ENCODE measurements at places on chromosomes 2 and 18. TPM values are rescaled to one million over a fixed set of nuclear protein-coding genes. Genes with fewer than 3 reads are reported as not detected.

DNA sequence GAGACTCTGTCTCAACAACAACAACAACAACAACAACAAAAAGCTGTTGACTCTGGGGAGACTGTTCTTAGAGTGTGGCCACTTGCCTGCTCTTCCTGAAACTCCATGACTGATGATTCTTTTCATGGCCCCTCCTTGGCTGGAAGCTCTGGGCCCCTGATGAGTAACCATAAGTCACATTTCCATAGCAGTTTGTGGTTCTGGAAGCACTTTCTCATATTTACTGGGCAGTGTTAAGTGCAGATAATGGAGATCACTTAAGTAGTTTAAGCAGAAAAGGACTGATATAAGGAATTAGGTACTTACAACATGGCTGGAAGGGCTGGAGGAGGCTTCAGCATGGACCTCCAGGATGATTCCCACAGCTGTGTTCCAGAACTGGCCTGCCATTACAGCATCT lies 147.3 kb upstream of the DLX2 start:
- H3K4me1 ChIP-seq: peaks cover 47% of the 10 kb centered on the region
- no peaks in the 10 kb centered on the region for H3K36me3 ChIP-seq
- no peak overlapping the region for H3K4me3 ChIP-seq
- peak overlapping the region; percentile 42 for H3K27ac ChIP-seq
- no peaks in the 10 kb centered on the region for H3K27me3 ChIP-seq
- peak; percentile 94 for DNase-seq

GRCh38 chr2:214469728-214470127 lies 58.9 kb downstream of the VWC2L start:
- H3K27ac ChIP-seq: no peak overlapping the region
- H3K36me3 ChIP-seq: no peaks in the 10 kb centered on the region
- no peak for DNase-seq

DNA sequence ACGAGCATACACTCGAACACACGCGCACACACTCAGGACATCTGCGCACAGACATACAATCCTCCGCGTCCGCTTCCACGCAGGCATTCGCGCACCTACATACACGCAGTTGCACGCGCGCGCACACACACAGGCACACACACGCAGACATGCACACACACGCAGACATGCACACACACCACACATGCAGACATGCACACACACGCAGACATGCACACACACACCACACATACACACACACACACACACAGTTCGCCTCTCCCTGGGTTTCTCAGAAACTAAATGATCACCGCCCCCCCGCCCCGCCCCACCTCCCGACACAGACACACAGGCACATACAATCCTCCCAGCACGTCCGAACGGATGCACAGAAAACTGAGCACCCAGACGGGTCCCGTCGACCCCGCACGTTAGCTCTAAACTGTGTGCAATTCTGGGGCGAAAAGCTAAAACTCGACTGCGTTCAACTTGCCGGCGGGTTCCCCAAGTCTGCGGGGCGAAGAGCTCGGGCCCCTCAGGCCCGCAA lies 1.0 kb downstream of the EPHA4 start:
- H3K36me3 ChIP-seq: no peaks in the 10 kb centered on the region
- H3K27ac ChIP-seq: no peak overlapping the region

DNA sequence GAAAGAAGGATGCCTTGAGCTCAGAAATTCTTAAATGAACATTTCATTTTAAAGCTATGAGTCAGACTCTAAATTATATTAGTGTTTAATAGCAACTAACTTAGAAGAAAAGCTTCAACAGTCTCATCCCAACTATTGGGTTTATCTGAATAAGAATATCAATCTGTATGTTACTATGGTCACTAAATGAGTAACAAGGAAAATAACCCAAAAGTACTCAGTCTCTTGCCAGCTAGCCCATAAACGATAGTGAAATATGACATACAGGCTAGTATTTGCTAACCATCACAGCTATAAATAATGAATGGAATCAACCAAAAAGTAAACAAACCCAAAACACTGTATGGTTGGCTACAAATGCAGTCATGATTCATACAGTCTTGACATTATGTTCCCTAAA lies 174.9 kb downstream of the RAB3GAP1 start:
- peaks cover 14% of the 10 kb centered on the region for H3K4me1 ChIP-seq
- no peak for DNase-seq
- H3K27ac ChIP-seq: peak overlapping the region; percentile 62
- H3K27me3 ChIP-seq: no peaks in the 10 kb centered on the region
- H3K4me3 ChIP-seq: no peak overlapping the region
- H3K36me3 ChIP-seq: no peaks in the 10 kb centered on the region

DNA sequence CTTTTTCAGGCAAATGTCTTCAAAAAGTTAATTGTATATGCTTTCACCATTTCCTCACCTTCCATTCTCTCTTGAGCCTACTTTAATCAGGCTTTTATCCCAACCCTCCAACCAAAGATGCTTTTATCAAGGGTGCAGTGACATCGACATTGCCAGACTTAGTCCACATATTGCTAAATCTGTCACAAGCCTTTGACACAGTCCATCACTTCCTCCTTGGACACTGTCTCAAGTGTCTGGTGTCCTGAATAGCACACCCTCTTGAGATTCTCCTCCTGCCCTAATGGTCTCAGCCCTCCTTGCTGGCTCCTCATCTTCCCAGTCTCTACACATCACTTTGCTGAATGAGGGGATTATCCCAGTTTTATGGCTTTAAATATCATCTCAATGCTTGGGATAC lies 147.5 kb upstream of the SLC39A10 start:
- DNase-seq: no peak
- no peaks in the 10 kb centered on the region for H3K4me1 ChIP-seq
- H3K27me3 ChIP-seq: no peaks in the 10 kb centered on the region

DNA sequence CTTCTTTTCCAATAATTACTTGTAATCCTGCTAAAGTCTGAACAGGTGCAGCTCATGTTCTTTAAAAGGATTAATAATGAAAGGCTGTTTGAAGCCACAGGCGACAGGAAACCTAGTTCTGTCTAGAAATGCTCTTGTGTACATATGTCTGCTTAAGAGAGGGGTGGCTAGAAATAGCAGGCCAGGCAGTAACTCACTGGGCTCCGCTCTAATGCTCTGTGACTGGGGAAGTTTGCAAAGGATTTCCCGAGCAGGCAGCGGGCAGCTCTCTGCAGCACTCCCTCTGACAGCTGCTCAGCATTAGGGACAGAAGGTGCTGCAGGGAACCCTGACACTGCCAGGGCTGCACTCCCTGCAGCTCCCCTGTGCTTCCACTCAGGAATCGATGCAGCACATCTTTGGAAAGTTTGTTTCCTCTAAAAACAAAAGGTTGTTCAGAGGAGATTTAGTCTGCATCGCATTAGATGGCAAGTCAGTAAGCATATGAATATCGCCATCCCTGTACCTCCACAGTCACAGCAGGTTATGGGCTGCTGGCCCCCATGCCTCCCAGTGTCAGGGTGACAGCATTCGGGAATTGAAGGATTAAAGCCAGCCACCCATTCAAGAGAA lies 33.1 kb upstream of the TTC39C start:
- DNase-seq: peak; percentile 46
- H3K36me3 ChIP-seq: no peaks in the 10 kb centered on the region
- H3K4me1 ChIP-seq: peaks cover 14% of the 10 kb centered on the region
- H3K27me3 ChIP-seq: no peaks in the 10 kb centered on the region
- H3K27ac ChIP-seq: peak overlapping the region; percentile 67

- H3K36me3 ChIP-seq: no peaks in the 10 kb centered on the region
- H3K27me3 ChIP-seq: peaks cover 20% of the 10 kb centered on the region
- no peak overlapping the region for H3K27ac ChIP-seq
- no peak overlapping the region for H3K4me3 ChIP-seq
Observed at GRCh38 chr2:173451118-173451517, 96.4 kb downstream of the CDCA7 start.

DNA sequence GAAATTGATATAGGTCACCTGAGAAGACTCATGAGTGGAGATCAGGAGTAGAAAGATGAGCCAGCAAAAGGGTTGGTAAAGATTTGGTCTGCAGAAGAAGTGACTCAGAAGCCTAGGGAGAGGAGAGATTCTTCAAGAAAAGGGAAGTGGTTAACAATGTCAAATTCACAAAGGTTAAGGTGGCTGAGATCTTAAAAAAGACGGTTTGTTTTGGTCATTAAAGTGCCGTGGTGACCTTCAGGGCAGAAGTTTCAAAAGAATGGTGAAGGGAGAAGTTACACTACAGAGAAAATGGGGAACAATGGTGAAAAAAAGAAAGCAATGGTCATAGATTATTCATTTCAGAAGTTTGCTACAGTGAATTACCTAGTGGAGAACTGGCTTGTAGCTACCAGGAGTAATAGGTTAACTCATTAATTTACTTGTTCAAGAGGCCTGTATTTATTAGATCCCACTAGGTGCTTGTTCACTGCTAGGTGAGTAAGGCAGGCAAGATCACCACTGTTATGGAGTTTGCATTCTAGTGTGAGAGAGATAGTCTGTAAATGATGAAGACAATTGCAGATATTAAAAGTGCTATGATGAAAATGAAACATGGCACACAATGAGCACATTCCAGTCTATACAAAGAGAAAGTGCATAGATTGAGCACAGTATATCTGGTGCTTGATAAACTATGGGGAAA lies 43.0 kb downstream of the FBXO48 start:
- H3K27me3 ChIP-seq: peaks cover 5% of the 10 kb centered on the region
- no peak overlapping the region for H3K4me3 ChIP-seq
- no peak for DNase-seq
- H3K36me3 ChIP-seq: no peaks in the 10 kb centered on the region

DNA sequence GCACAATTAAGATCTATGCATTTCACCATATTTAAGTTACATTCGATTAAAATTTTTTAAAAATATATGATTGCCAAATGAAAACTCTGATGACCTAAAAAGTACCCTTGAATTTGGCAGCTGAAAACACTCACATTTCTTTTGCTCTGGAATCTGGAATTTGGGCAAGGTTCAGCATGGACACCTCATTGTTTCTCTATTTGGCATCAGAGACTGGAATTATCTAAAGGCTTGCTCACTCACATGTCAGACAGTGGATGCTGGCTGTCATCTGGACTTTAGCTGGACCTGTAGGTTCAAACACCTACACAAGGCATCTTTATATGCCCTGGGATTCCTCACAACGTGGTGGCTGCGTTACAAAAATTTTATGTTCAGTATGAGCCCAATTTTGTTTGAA lies 16.1 kb downstream of the MBOAT2 start:
- no peaks in the 10 kb centered on the region for H3K36me3 ChIP-seq
- H3K27ac ChIP-seq: peak overlapping the region; percentile 70
- H3K27me3 ChIP-seq: no peaks in the 10 kb centered on the region
- DNase-seq: peak; percentile 64
- peaks cover 52% of the 10 kb centered on the region for H3K4me1 ChIP-seq
- no peak overlapping the region for H3K4me3 ChIP-seq

DNA sequence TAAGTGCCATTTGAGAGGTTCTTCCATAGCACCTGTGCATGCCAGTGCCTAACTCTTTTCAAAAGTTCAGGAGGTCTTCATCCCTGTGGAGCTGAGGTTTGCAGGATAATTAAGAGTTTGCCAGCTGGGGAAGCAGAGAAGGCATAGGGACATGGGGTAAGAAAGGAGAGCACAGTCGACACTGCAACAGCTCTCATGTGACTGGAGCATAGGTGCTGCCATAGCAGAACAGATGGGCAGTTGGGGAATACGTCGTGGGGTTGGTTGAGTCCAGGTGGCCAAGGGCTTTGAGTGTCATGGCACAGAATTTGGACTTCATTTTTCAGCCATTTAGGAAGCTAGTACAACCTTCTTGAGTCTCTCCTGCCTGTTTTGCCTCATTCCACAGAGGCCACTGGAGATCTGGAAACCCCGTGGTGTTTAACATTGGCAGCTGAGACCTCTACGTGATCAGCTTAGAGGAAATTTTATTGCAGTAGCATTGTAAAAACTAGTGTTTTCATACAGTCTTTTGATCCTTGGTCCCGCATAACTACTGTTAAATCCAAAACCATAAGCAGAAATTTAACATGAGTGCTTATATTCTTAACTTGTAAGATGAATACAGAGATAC lies 65.1 kb downstream of the CRIM1 start:
- peaks cover 36% of the 10 kb centered on the region for H3K36me3 ChIP-seq
- peak overlapping the region; percentile 26 for H3K27ac ChIP-seq
- H3K4me3 ChIP-seq: no peak overlapping the region
- H3K4me1 ChIP-seq: peaks cover 22% of the 10 kb centered on the region

DNA sequence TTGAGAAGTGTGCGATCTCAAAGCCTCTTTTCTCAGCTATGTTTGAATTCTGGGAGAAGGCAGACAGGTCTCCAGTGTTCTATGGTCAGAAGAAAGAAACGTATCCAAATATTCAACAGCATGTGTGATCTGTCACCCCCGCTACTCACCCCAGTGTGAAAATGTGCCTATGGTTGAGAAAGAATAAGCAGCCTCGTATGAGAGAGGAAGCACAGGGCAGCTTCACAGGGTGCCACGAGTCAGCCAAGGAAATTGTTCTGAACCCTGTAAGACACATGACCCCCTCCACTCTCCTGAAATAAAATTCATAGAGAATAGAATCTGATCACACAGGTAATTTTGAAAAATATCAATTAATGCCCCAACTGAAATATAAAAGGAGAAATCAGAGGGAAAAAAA lies 8.0 kb upstream of the SF3B1 start:
- H3K27ac ChIP-seq: no peak overlapping the region
- H3K4me1 ChIP-seq: no peaks in the 10 kb centered on the region
- no peaks in the 10 kb centered on the region for H3K27me3 ChIP-seq
- H3K36me3 ChIP-seq: no peaks in the 10 kb centered on the region
- no peak overlapping the region for H3K4me3 ChIP-seq
- no peak for DNase-seq

- H3K27me3 ChIP-seq: peaks cover 3% of the 10 kb centered on the region
- H3K36me3 ChIP-seq: no peaks in the 10 kb centered on the region
- no peak overlapping the region for H3K27ac ChIP-seq
Observed at GRCh38 chr18:12904012-12904516, 20.0 kb upstream of the PTPN2 start.

GRCh38 chr2:216620786-216621185 lies 12.4 kb upstream of the IGFBP2 start:
- H3K27ac ChIP-seq: no peak overlapping the region
- peak; percentile 15 for DNase-seq
- H3K27me3 ChIP-seq: no peaks in the 10 kb centered on the region
- no peak overlapping the region for H3K4me3 ChIP-seq

Gene CHST9
- total RNA-seq: not detected

Gene TNFAIP6
- total RNA-seq: 43.1 TPM

Gene ARHGAP28
- 23.9 TPM for total RNA-seq

Gene LYPD1
- 5.9 TPM for total RNA-seq

Gene RNU2-63P
- not detected for total RNA-seq

Data from osteoblast (primary cell).